ENCODE measurements at places on chromosomes 6 and 20.

GRCh38 chr6:117817499-117817898 is 89.6 kb upstream of the SLC35F1 start:
- DNase-seq = no peak

DNA sequence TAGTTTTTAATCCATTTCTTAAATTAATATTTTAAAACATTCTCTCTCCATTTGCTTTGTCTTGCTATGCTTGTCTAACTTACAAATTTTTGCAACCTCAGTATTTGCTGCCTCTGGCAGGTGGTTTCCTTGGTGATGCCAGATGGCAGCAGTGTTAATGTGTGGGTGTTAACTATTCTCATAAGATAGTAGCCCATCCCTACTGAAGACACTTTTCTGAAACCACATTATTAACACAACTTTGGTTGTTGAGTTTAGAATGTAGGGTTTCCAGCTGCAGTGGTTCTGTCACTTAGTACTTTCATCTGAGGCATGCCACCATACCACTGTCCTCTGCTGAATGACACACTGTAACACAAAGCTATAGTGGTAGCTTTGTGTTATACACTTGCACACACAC is 75.1 kb downstream of the MYO6 start:
- no peak for DNase-seq

- peak; percentile 58 for DNase-seq
Observed at GRCh38 chr6:111096246-111096645, 8.9 kb downstream of the SLC16A10 start.

GRCh38 chr6:149118737-149119653 is 198.5 kb upstream of the TAB2 start:
- DNase-seq = no peak

DNA sequence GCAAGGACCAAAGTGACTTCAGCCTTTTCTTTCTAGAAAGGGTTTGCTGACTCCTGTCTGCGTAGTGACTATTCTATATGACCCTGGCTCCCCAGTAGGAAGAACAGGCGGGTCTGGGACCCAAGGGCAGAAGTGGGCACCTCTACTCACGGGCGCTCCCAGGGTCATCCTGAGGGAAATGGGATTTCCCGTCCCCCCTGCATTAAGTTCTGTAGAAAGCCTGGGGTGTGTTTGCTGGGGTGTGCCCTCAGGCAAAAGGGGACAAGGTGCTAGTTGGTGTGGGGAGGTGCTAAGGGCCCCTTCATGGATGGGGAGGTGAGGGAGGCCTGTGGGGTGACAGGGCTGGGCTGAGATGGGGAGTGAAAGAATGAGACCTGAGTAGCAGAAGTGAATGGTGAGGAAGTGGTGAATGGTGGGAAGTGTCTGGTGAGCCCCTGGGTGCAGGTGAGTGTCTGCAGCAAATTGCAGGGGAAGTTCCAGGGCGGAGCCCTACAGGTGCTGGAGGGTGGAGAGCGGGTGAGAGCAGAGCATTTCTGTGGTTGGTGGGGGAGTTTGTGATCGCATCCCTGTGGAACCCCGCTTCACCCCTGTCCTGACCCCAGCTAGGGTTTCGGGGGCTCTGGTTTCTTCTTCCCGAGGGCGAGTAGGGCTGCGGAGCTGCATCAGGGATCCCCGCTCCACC is 21.1 kb downstream of the RAET1L start:
- no peak for DNase-seq

DNA sequence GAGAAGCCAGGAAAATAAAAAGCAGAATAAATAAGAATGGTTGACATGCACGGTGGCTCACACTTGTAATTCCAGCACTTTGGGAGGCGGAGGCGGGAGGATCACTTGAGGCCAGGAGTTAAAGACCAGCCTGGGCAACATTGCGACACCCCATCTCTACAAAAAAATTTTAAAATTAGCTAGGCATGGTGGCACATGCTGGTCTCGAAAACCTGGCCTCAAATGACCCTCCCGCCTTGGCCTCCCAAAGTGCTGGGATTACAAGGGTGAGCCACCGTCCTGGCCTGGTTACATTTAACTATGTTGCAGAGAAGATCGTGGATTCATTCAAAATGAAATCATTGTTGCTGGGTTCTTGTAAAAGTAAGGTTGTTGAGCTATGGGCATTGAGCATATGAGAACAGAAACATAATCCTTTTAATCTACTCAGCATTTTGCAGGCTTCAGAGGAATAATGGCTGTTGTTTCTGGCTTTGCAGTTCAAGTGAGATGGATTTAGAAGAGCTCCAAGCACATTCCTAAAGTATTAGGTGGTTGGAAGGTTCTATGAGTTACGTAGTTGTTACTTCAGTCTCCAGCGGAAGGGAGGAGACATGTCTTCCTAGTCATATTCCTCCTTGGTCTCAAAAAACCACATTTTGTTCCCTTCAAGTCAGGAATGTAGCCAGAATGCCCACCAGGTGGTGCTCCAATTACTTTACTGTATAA is 45.6 kb upstream of the RAB23 start:
- DNase-seq = peak; percentile 24

GRCh38 chr20:3728876-3729275 is 3.6 kb upstream of the HSPA12B start:
- no peak for DNase-seq

GRCh38 chr6:53916804-53917463 is 122.1 kb downstream of the LRRC1 start:
- no peak for DNase-seq

DNA sequence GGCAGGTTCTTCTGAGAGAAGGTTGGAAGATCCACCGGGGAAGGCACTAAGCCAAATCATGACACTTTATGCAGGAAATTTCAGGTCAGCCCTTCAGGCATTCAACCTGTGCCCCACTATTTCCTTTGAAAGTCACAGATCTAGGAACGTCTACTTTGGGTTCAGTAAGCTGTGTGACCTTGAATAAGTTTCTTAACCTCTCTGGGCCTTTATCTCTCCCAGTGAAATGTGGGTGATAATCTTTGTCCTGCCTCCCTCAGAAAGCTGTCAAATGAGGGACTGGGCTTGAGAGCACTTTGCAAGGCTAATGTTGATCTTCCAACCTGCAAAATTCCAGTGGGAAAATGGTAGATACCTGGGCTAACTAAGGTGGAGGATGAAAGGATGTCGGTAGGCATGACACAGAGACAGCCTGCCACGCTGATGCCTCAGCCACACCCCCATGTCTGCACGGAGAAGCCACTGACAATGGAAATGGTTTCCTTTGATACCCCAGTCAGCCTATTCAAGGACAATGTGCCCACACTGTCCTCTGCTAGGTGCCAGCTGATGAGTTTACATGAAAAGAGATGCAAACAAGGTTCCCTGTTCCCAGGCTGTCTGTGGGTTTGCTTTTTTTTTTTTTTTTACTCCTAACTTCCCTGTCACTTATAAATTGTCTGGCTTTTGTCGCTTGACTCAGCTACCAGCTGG is 9.3 kb downstream of the BNIP5 start:
- no peak for DNase-seq

DNA sequence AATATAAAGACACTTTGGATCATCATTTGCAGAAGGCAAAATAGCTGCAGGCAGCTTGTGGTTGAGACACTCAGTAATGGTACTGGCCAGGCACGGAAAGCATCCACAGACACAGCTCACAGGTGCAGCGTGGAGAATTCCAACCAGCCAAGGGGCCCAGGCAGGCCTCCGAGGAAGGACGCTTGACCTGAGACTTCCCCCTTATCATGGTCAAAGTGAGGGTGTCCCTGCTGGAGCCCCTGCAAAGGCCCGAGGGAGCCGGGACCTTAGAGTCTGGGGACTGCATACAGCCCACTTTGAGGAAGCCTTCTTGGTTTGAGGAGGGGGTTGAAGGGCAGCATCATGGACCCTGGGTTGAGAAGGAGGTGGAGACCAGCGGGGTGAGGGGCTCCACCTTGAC is 15.1 kb upstream of the MYT1 start:
- DNase-seq = no peak

GRCh38 chr6:52537001-52537753 is 39.7 kb downstream of the TRAM2 start:
- no peak for DNase-seq

- DNase-seq = no peak
Observed at GRCh38 chr6:169230946-169231789, 22.5 kb downstream of the THBS2 start.

DNA sequence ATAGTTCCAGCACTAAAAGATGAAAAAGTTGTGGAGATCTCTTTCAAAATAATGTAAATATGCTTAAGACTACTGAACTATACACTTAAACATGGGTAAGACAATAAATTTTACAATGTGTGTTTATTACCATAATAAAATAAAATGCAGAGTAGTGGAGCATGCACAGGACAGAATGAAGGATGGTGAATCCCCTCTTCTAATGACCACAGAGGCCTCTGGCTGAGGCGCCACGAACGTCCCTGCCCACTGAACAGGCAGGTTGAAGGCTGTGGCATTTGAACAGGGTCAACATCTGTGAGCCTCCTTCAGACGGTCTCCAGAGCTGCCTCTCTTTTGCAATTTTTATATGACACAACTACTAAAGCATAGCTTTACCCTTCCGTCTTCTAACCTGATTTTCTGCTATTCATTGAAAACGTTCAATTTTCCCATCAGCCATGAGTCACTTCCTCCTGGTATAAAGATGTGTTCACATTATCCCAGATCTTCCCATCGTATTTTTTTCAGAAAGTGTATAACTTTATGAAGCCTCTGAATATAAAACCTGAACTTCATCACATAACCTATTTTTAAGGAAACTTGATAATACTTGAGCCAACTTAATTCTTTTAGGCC is 37.8 kb downstream of the ADGRF4 start:
- no peak for DNase-seq

DNA sequence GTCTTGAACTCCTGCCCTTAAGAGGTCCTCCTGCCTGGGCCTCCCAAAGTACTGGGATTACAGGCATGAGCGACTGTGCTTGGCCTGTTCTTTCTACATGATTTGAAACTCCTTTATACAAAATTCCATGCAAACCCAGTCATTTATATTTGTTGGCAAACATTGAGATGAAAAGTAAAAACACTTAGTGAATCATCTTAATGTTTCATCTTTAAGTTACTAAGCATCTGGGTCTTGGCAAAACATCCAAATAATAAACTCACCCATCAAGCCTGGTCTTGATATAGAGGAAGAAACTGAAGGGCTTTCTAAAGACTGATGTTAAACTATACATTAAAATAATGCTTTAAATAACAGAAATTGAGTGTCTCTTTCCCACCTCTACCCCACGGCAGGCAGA is 95.1 kb downstream of the FUT9 start:
- DNase-seq = no peak

DNA sequence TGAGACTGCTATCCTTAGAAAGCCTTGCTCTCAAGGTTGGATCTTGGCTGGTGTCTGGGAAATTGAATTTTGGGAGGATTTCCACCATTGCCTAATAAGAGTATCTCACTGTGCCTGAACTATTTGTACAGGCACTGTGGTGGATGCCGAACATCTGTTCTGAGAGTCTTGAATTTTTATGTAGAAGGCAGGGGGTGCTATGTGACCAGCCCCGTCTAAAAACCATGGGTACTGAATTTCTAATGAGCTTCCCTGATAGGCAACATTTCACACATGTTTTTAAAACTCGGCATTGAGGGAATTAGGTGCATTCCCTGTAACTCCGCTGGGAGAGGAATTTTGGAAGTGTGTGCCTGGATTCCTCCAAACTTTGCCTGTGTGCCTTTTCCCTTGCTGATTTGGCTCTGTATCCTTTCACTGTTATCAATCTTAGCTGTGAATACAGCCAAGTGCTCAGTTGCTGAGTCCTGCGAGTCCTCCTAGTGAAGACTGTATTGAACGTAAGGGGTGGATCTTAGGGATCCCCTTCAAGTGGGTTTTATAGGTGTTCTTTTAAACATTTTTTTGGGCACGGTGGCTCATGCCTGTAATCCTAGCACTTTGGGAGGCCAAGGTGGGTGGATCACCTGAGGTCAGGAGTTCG is 27.6 kb upstream of the SCAF8 start:
- DNase-seq = no peak

DNA sequence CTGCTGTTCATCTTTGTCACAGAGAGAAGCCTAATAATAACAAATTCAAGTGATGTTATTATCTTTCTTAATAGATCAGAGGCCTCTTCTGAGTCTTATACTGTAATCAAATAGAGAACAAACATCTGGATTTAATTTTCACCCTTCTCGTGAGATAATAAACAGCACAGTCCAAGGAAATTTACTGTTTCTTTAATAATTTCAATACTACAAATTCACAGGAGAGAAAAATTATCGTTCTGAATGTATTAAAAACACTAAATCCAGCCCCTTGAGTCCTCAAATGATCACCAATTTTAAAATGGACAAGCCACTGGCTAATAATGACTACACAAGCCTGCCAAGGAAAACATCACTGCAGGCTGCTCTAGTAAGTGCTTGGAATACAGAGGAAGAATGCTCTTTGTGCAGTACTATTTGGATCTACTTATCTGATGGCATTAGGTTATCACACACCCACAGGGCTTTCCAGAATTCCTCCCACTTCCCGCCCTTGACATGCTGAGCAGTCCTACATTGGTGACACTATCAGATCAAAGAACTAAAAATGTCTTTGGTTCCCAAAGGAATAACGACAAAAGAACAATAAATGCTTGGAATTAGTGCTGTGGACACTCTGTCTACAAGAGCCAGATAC is 38.1 kb downstream of the SYNE1 start:
- DNase-seq = no peak

- DNase-seq = no peak
Observed at GRCh38 chr6:12034837-12035236, 22.7 kb downstream of the HIVEP1 start.

DNA sequence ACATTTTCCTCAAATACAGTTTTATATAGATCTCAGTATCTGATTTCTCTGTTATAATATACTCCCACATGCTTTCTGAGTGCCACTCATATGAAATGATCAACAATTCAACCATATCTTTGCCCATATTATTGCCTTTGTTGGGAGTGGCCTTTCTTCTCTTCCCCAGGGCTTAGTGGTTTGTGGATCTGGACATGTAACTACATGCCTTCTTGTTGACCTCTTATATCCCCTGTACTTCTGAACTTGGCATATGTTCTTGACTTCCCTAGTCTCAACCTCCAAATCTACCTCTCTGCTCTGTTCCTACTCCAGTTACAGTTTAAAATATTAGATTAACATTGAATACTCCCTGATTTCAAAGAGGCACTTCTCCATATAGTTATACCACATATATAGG is 34.3 kb upstream of the PRIM2 start:
- DNase-seq = no peak

DNA sequence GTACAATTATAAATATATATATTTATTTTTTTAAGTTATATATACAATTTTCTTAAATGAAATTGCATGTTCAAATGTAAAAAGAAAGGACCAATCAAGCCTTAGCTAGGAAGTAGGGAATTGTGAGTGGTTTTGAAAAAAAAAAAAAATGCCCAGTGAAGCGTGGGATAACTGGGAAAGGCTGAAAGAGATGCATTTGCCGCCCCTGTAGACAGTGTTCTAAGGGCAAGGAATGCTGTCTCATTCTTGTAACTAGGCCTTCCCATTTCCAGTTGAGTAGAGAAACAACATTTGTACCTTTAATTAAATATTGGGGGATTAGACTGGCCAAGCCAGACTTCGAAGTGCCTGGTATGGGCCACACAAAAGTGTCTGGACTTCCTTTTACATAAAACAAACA is 430.1 kb upstream of the SLC35B3 start:
- no peak for DNase-seq

DNA sequence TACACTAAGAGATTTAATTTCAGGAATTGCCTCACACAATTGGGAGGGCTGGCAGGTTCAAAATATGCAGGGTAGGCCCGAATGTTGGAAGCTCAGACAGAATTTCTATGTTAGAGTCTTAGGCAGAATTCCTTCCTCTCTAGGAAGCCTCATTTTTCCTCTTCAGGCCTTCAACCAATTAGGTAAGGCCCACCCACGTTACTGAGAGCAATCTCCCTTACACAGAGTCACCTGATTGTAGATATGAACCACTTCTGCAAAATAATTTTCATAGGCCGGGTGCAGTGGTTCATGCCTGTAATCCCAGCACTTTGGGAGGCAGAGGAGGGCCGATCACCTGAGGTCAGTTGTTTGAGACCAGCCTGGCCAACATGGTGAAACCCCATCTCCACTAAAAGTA is 50.2 kb upstream of the HIVEP1 start:
- no peak for DNase-seq

Measured in activated naive CD4-positive, alpha-beta T cell (primary cell).